Esophagus mucosa (tissue), 1 donor: ENCODE measurements at places on chromosomes 7 and 10. TPM values are rescaled to one million over a fixed set of nuclear protein-coding genes. Genes with fewer than 3 reads are reported as not detected.

UCN3 gene
- total RNA-seq, result not detected

- ATAC-seq, result no peak
Measured at GRCh38 chr7:8507566-8507965, 74.2 kb downstream of the NXPH1 start.

DNA sequence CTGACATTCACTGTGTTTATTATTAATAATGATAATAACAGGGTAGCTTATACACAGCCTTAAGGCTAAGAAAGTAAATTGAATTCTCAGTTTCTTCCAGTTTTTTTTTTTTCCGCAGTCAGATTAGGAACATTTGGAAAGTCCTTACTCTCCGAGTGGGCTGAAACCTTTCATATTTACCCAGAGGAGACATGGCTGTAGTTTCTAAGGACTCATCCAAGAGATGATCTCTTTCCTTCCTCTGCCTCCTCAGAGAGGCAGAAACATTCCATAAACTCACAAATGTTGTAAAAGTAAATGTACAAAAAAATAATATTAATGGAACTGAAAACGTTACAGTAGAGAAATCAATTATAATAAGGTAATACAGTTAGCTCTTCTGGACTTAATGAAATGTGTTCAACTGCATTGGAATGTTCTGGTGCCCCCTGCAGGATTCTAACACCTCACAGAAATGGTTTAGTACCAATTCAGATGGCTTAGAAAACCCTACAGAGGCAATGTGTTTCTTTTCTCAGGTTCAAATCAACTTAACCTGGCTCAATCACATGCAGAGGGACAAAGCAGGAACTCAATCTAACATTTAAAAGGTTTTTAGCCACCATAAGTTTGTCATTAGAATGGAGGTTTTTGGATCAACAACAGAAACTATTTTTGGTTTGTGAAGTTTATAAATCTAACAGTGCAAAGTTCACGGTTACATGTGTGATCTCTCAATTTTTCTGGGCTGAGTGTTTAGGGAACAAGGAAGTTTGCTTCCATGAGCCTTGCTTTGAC, 71.7 kb downstream of the ICA1 start:
- peak; percentile 43 for ATAC-seq

DNA sequence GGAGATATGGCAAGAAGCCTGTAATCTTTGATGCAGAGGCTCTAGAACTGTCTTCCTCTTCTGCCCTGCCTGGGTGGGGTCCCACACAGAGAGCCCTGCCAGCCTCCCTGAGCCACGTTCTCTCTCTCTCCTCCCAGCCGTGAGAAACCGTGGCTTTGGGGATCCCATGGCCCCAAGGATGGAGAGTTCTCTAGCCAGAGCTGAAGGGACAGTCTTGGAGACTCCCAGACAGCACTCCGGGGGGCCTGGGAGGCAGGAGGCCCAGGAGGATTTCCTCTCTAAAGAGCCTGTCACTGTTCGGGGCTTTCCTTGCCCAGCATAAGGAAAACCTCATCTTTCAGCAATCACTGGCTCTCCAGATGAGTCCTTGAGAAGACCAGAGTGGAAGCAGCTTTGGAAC, 227.1 kb downstream of the ARHGAP12 start:
- no peak for ATAC-seq

GATA3 gene
- total RNA-seq, result 0.76 TPM

TUBB8 gene
- not detected for total RNA-seq

- ATAC-seq, result peak; percentile 63
Measured at GRCh38 chr10:59702347-59702746, 7.3 kb downstream of the SLC16A9 start.

- ATAC-seq, result no peak
Measured at GRCh38 chr7:105246679-105247078, 142.0 kb downstream of the SRPK2 start.

GRCh38 chr7:113199136-113199535, 80.8 kb upstream of the SMIM30 start:
- ATAC-seq, result no peak

AS3MT gene
- total RNA-seq, result 0.12 TPM

- ATAC-seq, result no peak
Measured at GRCh38 chr10:113930482-113931057, 76.1 kb downstream of the NHLRC2 start.

GRCh38 chr10:24334279-24334939, 125.5 kb downstream of the KIAA1217 start:
- no peak for ATAC-seq

CFAP43 gene
- not detected for total RNA-seq

GRCh38 chr7:45601094-45601493, 26.9 kb downstream of the ADCY1 start:
- ATAC-seq, result no peak

ANKRD1 gene
- 0.24 TPM for total RNA-seq

DNA sequence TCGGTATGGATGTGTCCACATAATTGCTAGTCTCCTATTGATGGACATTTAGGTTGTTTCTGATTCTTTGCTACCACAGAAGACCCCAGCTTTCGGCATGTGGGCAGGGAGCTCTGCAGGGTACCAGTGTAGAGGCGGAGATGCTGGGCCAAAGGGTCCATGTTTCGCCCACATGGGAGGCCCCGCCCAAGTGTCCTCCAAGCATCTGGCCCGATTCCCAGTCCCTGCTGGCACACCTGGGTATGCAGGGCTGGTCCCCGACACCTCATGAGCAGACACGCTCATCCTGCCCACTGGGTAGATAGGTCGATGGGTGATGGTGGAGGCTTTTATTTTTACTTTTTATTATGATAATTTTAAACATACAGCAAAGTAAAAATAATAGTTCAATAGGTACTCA, 19.4 kb upstream of the TBRG4 start:
- ATAC-seq, result no peak

DNA sequence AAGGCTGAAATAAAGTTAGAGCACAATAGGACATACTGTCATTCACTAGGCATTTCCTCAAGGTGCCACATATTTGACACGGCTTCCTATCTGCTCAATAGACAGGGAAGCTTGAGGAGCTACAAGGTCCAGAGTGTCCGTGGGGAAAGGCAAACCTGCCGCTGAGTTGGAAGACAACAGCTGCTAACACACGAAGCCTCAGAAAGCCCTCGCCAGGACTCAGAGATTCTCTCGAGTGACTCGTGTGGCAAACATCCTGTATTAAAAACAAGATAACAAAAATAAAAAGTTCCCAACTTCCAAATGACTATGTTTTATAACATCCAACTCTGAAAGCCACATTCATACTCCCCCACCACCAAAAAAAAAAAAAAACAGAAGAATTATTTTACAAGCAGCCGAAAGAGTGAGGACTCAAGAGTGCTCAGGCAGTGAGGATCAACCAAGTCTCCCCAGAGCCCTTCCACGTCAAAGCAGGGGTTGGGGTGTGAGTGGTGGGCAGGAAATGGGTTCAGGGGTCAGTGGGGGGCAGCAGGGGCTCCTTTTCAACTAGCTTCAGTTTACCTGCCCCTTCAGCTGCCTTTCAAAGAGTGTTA, 67.6 kb downstream of the STK17A start:
- no peak for ATAC-seq

NPC1L1 gene
- total RNA-seq, result not detected

- no peak for ATAC-seq
Measured at GRCh38 chr7:22417349-22417748, 60.4 kb upstream of the RAPGEF5 start.

DNA sequence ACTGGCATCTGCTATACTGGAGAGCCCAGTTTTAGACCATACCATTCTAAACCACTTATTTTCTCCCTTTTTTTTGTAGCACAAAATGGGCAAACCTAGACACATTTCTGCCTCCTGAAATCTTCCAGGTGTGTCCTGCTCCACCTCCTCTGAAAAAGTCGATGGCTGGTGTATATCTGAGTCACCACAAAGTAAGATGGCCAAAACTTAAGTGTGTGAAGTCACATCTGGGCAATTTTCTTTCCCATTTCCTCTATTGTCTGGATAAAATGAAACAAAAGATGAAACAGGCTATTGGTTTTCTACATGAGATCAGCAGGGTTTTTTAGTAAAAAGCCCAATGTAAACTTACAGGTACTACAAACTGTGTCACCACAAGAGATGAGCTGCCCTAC, 65.5 kb downstream of the OSBPL3 start:
- ATAC-seq, result peak; percentile 44

EBF3 gene
- 0.44 TPM for total RNA-seq

DNA sequence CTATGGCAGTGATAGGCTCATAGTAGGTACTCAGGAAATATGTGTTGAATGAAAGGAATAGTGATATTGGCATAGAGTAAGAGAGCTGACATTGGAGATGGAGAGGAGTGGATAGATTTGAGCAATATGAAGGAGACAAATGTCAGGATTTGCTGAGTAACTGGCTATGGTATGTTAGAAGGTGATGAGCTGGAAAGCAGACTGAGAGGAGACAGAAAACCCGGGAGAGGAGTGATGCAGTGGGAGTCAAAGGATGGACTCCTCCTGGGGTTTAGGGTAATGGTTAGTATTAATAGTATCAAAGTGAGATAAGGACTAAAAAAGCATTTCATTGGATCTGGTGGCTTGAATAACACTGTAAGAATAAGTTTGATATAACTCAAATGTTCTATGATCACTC, 64.8 kb downstream of the CD36 start:
- ATAC-seq, result no peak

- ATAC-seq, result peak; percentile 13
Measured at GRCh38 chr10:82377608-82378007, 502.6 kb downstream of the NRG3 start.

PHKG1 gene
- 0.88 TPM for total RNA-seq

DNA sequence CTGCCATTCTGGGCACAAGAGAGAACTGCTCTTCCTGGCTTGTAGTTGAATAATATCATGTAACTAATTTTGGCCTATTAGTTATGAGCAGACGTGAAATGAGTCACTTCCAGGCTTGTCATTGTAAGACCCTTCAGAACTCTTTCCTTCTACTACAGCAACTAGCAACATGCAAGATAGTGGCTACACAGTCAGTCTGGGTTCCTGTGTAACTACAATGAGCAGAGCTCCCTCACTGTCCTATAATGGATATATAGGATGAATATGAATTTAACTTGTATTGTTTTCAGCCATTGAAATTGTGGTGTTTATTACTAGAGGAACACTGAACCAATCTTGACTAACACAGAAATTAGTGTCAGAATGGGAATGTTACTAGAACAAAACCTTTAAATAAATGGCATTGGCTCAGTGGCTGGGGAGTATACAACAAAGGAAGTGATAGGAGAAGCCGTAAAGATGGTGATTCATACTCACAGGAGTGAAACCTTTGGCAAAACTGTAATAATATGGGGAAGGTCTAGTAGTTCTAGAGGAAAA, 2.9 kb upstream of the MTPN start:
- peak; percentile 26 for ATAC-seq

- ATAC-seq, result no peak
Measured at GRCh38 chr7:14381306-14381705, 391.8 kb upstream of the ETV1 start.

OR2A12 gene
- total RNA-seq, result not detected

DNA sequence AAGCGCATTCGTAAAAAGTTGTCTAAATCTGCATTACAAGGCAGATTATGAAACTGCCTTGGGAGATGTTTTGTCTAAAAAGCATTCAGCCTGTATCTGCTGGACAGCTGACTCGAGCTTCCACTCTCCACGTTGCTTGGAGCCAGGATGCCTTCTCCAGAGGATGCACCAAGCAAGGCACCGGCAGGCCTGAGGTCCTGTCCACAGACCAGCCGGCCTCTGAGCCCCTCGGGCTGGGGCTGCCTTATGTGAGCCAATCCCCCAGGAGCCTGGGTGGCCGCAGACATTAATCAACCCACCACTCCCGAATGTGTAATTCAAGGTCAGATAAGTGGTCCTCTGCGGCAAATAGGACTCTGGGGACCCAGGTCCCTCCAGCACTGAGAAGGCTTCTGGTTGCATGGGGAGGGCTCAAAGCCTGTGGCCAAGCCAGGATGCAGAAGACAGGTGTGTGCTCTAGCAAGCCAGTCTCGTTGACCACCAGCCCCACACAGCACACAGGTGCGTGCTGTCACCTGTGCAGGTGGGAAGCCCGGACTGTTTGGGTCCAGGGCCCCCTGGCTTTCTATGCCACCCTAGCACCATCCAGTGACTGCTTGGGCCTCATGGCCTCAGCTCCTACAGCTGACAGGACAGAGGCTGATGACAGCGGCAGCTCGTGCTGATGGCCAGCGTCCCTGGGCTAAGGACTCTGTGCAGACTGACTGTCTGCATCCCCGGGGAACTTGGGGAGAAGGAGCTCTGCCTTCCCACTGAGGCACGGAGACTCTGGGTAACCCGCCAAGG, 4.8 kb upstream of the RET start:
- ATAC-seq, result no peak

GRCh38 chr7:81721437-81721836, 48.4 kb downstream of the HGF start:
- ATAC-seq, result no peak

DNA sequence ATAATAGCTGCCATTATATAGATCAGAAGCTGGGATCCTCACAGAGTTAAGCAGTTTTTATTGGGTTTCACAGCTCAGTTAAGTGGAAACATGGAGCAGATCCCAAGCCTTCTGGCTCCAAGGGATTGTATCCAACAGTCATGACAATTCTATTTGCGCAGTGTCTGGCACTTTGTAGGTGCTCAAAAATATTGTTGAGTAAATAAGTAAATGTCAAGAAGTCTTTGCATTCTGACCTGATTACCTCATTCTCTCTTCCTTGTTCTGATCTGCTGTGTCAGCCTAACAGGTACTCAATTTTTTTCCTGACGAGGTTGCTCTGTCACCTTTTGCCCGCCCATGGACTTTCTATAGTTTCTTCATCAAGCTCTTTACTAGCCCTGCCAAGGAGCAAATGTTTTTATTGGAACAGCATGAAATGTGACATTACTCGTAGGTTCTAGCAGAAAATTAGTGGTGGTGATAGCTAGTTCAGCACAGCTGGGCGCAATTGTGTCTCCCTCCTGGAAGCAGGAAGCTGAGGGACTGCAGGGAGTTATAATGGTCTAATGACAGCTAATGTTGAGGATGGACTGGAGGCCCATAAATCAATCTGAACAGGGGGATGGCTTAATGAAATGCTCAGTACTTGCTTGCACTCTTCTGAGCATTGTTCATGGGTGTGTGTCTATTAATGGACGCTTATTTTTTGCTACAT, 680.2 kb downstream of the CCSER2 start:
- no peak for ATAC-seq

DNA sequence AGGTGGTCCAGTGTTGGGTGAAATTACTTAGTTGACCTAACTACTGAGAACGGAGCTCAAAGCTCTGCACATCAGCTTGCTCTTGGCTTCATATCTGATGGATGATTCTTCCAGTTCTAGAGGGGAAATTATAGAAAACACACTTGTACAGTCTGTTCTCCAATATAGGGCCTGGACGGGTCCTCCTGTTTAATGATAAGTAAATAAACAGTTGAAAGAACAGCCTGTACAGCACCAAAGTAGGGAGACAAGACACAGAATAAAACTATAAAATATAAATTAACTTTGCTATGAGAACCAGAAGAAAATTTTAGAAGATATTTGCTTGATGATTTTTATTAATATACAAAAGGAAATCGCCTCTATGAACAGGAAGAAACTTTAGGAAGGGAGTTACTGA, 271.7 kb downstream of the STK31 start:
- ATAC-seq, result no peak

- no peak for ATAC-seq
Measured at GRCh38 chr10:53990799-53991238, 810.2 kb downstream of the PCDH15 start.

- ATAC-seq, result no peak
Measured at GRCh38 chr7:88881136-88881535, 85.6 kb upstream of the TEX47 start.

GRCh38 chr10:72096115-72097000, 8.0 kb upstream of the SPOCK2 start:
- no peak for ATAC-seq

ZNF777 gene
- 7.2 TPM for total RNA-seq

- peak; percentile 85 for ATAC-seq
Measured at GRCh38 chr10:122033224-122033926, 44.4 kb downstream of the TACC2 start.

- peak; percentile 62 for ATAC-seq
Measured at GRCh38 chr7:98186452-98187137, 24.6 kb upstream of the BHLHA15 start.
